Uterine smooth muscle cell (primary cell): ENCODE measurements at places on chromosomes 3 and 15. TPM values are rescaled to one million over a fixed set of nuclear protein-coding genes. Genes with fewer than 3 reads are reported as not detected.

TERC gene
- total RNA-seq = 597 and 759 TPM in 2 replicates

NFKBIZ gene
- total RNA-seq = 27.3 and 51.2 TPM in 2 replicates

EPHB3 gene
- total RNA-seq = 4.5 and 8.5 TPM in 2 replicates

SPSB4 gene
- not detected in 2 replicates for total RNA-seq

GABRR3 gene
- not detected in 2 replicates for total RNA-seq

NBEAL2 gene
- total RNA-seq = 4.5 and 5.2 TPM in 2 replicates

IL17RB gene
- 0.11 and 0.12 TPM in 2 replicates for total RNA-seq

HRG gene
- total RNA-seq = not detected in 2 replicates

SLC28A2 gene
- total RNA-seq = not detected in 2 replicates

PLSCR2 gene
- not detected in 2 replicates for total RNA-seq

GOLGA6A gene
- total RNA-seq = under 0.01 TPM in 1 of 2 replicates, not detected in the other

FBXL22 gene
- total RNA-seq = 0.22 and 1.5 TPM in 2 replicates

KY gene
- 1.1 and 2.0 TPM in 2 replicates for total RNA-seq

UTS2B gene
- 0.37 and 1.00 TPM in 2 replicates for total RNA-seq

KCNH8 gene
- total RNA-seq = under 0.01 TPM in 2 replicates

PLS1 gene
- 1.1 and 1.8 TPM in 2 replicates for total RNA-seq

PLA1A gene
- total RNA-seq = 0.25 and 0.33 TPM in 2 replicates

SNTN gene
- not detected in 2 replicates for total RNA-seq

MYRIP gene
- 0.12 and 0.22 TPM in 2 replicates for total RNA-seq

FAM240A gene
- not detected in 2 replicates for total RNA-seq

STAC gene
- total RNA-seq = 7.7 and 10.2 TPM in 2 replicates

ROPN1 gene
- not detected in 2 replicates for total RNA-seq

ADIPOQ gene
- not detected in 2 replicates for total RNA-seq

NAALADL2 gene
- total RNA-seq = 11.9 and 13.7 TPM in 2 replicates

DLEC1 gene
- 0.11 and 0.12 TPM in 2 replicates for total RNA-seq

BCL2A1 gene
- 4.9 and 27.1 TPM in 2 replicates for total RNA-seq

ACOX2 gene
- total RNA-seq = 7.7 and 10.2 TPM in 2 replicates

CFAP20DC gene
- total RNA-seq = 2.9 and 7.1 TPM in 2 replicates

ACP3 gene
- total RNA-seq = 11.1 and 27.1 TPM in 2 replicates

CCR8 gene
- total RNA-seq = not detected in 2 replicates

SCAMP5 gene
- 0.44 and 2.0 TPM in 2 replicates for total RNA-seq
